CD4-positive, alpha-beta memory T cell (primary cell): ENCODE measurements at places on chromosomes 7 and 10. TPM values are rescaled to one million over a fixed set of nuclear protein-coding genes. Genes with fewer than 3 reads are reported as not detected.

EPHB6 gene
- 14.2 TPM for polyA plus RNA-seq

PCLO gene
- not detected for polyA plus RNA-seq

AGAP9 gene
- polyA plus RNA-seq = not detected

SCRN1 gene
- polyA plus RNA-seq = 2.9 TPM

IL15RA gene
- polyA plus RNA-seq = 20.0 TPM

CLDN4 gene
- polyA plus RNA-seq = 0.05 TPM

TRIM50 gene
- not detected for polyA plus RNA-seq

GPNMB gene
- not detected for polyA plus RNA-seq

- no peak for DNase-seq
- no peaks in the 10 kb centered on the region for H3K27me3 ChIP-seq
- no peak overlapping the region for H3K4me3 ChIP-seq
- H3K4me1 ChIP-seq = no peaks in the 10 kb centered on the region
- no peak overlapping the region for H3K27ac ChIP-seq
Observed at GRCh38 chr10:69311309-69311708, 33.0 kb downstream of the HK1 start.

- H3K4me1 ChIP-seq = no peaks in the 10 kb centered on the region
- no peak for DNase-seq
- H3K36me3 ChIP-seq = no peaks in the 10 kb centered on the region
- no peak overlapping the region for H3K27ac ChIP-seq
- H3K4me3 ChIP-seq = no peak overlapping the region
Observed at GRCh38 chr7:117135553-117135891, 182.2 kb downstream of the ST7 start.

- no peaks in the 10 kb centered on the region for H3K4me1 ChIP-seq
- no peak for DNase-seq
- H3K36me3 ChIP-seq = no peaks in the 10 kb centered on the region
- no peak overlapping the region for H3K4me3 ChIP-seq
- H3K27me3 ChIP-seq = no peaks in the 10 kb centered on the region
Observed at GRCh38 chr10:69415951-69416350, 767 bp downstream of the TACR2 start.

- no peaks in the 10 kb centered on the region for H3K27me3 ChIP-seq
- no peak overlapping the region for H3K27ac ChIP-seq
- H3K36me3 ChIP-seq = peaks cover 7% of the 10 kb centered on the region
Observed at GRCh38 chr10:86899670-86900276, 57.6 kb downstream of the MMRN2 start.

DNA sequence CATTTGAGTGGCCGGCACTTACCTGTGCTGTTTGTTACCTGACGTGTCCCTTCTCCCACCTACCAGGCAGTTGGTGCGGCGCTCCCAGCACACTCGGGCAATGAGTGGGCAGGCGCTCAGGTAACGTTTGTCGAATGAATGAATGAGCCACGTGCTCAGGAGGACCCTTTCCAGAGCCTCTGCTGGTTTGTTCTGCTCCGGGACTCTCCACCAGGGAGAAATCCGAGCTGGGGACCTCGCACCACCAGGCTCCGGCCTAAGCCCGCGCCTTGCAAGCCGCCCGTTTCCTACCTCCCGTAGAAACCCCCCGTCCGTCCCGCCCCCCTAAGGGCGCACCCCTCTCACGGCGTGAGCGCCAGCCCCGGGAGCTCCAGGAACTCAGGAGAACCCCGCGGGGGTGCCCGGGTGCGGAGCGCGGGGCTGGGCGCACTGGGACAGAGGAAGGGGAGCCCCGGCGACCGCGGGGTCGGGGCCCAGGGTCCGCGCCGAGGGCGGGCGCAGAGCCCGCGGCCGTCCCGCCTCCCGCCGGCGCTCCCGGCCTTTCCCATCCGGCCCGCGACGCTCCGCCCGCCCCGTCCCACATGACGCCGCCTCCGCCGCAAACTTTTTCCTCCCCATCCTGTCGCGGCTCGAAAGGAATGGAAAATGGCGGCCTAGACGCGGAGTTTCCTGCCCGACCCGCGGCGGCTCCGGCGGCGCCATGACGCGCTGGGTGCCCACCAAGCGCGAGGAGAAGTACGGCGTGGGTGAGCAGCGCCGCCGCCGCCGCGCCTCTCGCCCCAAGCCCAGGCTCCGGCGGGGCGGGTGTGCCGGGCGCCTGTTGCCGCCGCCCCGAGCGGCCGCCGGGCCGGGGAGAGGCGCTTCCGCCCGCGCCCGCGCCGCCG, at the start of gene DOCK1:
DOCK1 (plus strand) TSS at position 611 of the 884 bp plus-strand sequence; CDS start at position 701, 90 bp downstream.
- H3K4me1 ChIP-seq = no peaks in the 10 kb centered on the region
- no peak for DNase-seq

DNA sequence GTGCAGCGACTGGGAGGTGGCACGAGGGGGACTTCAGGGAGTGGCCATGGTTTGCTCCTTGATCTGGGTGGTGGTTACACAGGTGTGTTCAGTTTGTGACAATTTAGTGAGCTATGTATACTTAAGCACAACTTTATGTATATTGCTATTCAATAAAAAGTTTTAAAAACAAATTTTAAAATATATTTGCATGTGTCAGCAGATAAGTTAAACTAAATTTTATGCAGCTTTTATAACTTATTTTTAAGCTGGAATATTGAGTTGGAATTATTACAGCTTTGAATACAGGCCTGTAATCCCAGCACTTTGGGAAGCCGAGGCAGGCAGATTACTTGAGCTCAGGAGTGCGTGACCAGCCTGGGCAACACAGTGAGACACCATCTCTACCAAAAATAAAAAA, 5.4 kb downstream of the BAIAP2L1 start:
- peaks cover 4% of the 10 kb centered on the region for H3K27me3 ChIP-seq
- H3K27ac ChIP-seq = no peak overlapping the region
- H3K36me3 ChIP-seq = no peaks in the 10 kb centered on the region
- no peak for DNase-seq
- no peak overlapping the region for H3K4me3 ChIP-seq

- no peak overlapping the region for H3K27ac ChIP-seq
- no peaks in the 10 kb centered on the region for H3K27me3 ChIP-seq
- H3K4me3 ChIP-seq = no peak overlapping the region
- DNase-seq = no peak
Observed at GRCh38 chr7:139241258-139241657, 10.2 kb downstream of the UBN2 start.

GRCh38 chr7:96640054-96640453, 69.6 kb downstream of the SEM1 start:
- H3K4me1 ChIP-seq = no peaks in the 10 kb centered on the region
- H3K36me3 ChIP-seq = no peaks in the 10 kb centered on the region
- DNase-seq = no peak
- no peaks in the 10 kb centered on the region for H3K27me3 ChIP-seq
- H3K4me3 ChIP-seq = no peak overlapping the region

DNA sequence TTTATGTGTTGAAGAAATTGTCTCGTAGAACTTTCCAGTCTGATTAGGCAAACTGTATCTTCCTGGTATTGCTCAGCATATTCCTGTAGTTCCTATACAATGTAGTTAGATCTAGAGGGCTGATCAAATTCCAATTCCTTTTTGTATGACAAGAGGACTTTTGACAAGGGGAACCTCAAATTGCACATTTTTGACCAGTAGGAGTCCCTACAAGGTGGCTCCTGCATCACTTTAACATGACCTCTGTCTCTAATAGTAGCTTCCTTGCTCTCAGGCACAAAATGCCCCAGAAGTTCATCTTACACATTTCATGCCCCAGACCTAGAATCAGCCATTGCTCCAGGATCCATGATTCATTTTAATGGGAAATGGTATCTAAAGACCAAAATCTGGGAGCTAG, 18.7 kb downstream of the HERPUD2 start:
- no peaks in the 10 kb centered on the region for H3K27me3 ChIP-seq
- H3K4me1 ChIP-seq = peaks cover 63% of the 10 kb centered on the region
- no peak overlapping the region for H3K27ac ChIP-seq
- H3K36me3 ChIP-seq = no peaks in the 10 kb centered on the region
- DNase-seq = no peak
- H3K4me3 ChIP-seq = no peak overlapping the region

DNA sequence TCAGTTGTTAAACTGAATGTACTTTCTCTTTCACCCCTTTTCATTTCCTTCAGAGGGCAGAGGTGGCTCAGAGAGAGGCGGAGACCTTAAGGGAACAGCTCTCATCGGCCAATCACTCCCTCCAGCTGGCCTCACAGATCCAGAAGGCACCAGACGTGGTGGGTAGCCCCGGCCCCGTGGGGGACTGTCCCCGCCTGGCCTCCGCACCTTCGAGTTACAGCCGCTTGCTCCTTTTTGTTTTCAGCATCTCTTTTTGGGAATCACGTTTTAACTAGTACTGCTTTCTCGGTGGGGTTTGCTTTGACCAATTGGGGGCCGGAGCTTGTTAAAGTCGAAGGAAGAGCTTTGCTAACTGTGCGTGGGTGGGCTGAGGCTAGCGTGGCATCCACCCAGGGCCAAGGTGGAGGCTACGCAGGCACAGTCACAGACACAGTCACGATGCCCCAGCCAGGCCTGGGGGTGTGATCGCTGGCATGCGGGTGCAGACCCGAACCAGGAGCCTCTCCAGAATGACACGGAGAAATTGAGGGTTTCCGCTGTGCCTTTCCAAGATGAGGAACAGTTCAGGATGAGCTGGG, 116.2 kb upstream of the SH2B2 start:
- DNase-seq = no peak
- H3K4me1 ChIP-seq = no peaks in the 10 kb centered on the region
- H3K4me3 ChIP-seq = no peak overlapping the region
- H3K27ac ChIP-seq = no peak overlapping the region

GRCh38 chr7:36037121-36037662, 115.9 kb upstream of the EEPD1 start:
- no peaks in the 10 kb centered on the region for H3K27me3 ChIP-seq
- no peak overlapping the region for H3K27ac ChIP-seq
- no peak for DNase-seq
- H3K4me3 ChIP-seq = no peak overlapping the region
- H3K36me3 ChIP-seq = no peaks in the 10 kb centered on the region

DNA sequence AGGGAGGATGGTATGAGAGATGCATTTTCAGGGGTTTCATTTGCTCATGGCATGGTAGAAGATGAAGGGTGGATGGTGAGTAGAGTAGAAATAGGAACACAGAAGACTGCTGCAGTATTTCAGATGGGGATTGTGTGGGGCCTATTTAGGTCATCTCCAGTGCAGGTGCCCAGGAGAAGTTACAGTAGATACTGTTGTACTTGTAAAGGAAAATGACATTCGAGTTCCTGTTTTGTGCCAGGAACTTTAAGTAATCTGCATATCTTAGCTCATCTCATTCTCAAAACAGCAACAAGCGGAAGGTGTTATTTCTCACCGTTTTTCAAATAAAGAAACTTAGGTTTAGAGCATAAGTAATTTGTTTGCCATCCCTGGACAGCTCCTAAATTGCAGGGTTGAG, 156.2 kb downstream of the AUTS2 start:
- no peak overlapping the region for H3K4me3 ChIP-seq
- no peak overlapping the region for H3K27ac ChIP-seq
- DNase-seq = no peak
- H3K4me1 ChIP-seq = no peaks in the 10 kb centered on the region
- H3K27me3 ChIP-seq = no peaks in the 10 kb centered on the region
- no peaks in the 10 kb centered on the region for H3K36me3 ChIP-seq

DNA sequence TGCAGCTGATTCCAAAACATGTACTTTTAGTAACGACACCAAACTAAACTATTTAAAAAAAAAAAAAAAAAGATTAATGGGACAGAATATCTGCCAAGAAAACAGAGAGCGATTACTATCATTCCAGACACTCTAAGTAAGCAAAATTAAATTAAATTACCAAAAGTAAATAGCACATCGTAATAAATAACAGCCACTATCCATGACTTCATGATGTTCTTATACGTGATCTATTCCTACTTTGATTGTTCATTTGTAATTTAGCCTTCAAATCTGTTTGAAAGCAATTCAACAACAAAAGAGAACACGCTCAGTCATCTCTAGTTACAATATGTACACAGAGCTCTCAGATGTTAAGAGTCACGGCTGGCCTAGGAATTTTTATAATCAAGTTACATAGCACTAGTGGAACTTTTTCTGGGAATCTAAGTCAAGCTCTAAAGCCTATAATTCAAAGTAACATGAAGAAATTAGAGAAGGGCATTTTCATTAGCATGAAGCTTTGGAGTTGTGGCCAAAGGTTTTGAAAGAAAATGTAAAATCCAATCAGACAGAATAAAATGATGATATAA, 241.7 kb upstream of the NEBL start:
- no peak overlapping the region for H3K4me3 ChIP-seq
- H3K27ac ChIP-seq = no peak overlapping the region
- H3K4me1 ChIP-seq = no peaks in the 10 kb centered on the region
- H3K27me3 ChIP-seq = no peaks in the 10 kb centered on the region
